ENCODE measurements at places on chromosomes 7 and 10.

DNA sequence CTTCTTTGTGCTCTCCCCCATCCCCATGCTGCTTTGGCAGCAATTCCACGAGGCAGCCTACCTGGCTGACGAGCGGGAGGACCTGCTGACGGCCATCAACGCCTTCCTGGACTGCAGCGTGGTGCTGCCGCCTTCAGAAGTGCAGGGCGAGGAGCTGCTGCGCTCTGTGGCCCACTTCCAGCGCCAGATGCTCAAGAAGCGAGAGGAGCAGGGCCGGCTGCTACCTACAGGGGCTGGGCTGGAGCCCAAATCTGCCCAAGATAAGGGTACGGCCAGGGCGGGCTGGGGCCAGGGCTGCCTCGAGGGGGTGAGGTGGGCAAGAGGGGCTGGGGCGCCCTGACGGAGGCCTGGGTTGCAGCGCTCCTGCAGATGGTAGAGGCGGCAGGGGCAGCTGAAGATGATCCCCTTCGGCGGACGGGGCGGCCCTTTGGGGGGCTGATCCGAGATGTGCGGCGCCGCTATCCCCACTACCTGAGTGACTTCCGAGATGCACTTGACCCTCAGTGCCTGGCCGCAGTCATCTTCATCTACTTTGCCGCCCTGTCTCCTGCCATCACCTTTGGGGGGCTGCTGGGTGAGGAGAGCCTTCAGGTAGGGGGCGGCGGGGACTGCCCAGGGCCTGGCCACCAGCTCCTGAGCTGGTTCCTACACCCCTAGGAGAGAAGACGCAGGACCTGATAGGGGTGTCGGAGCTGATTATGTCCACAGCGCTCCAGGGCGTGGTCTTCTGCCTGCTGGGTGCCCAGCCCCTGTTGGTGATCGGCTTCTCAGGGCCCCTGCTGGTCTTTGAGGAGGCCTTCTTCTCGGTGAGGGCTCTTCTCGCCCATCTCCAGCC is 9.4 kb downstream of the FASTK start:
- no peak for DNase-seq

GRCh38 chr7:29207162-29207801 is 12.7 kb downstream of the CHN2 start:
- DNase-seq = no peak

GRCh38 chr10:17038627-17039026 is 91.0 kb downstream of the CUBN start:
- DNase-seq = peak; percentile 50

DNA sequence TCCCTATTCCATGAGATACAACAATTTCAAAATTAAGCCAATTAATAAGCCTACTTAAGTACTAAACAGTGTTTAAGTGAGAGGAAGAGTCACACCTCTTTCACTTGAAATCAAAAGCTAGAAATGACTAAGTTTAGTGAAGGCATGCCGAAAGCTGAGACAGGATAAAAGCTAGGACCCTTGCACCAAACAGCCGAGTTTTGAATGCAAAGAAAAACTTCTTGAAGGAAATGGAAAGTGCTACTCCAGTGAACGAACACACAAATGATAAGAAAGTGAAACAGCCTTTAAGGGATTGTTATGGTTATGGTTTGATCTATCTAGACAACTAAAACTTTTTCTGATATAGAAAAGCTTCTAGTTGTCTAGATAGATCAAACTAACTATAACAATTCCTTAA is 135.4 kb upstream of the KMT2E start:
- no peak for DNase-seq

DNA sequence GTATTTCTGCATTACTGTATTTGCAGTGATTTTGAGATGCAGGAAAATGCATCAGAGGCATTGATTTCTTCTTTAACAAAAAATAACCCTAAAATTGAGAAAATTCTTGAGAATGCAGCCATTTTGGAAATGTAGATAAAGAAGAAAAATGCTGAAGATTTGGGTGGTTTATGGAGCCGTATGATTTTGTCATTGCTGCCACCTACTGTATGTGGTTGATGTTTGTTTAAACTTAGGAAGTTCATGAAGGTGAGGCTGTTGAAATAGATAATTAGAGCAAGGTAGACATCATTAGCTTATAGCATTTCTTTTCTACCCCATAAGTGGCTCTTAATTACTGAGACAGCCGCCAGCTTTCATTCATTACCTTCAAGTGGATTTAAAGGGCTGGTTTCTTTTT is 92.1 kb upstream of the SAMD8 start:
- peak; percentile 33 for DNase-seq

- DNase-seq = no peak
These were observed 309.0 kb upstream of the HGF start for GRCh38 chr7:82078807-82079206.

DNA sequence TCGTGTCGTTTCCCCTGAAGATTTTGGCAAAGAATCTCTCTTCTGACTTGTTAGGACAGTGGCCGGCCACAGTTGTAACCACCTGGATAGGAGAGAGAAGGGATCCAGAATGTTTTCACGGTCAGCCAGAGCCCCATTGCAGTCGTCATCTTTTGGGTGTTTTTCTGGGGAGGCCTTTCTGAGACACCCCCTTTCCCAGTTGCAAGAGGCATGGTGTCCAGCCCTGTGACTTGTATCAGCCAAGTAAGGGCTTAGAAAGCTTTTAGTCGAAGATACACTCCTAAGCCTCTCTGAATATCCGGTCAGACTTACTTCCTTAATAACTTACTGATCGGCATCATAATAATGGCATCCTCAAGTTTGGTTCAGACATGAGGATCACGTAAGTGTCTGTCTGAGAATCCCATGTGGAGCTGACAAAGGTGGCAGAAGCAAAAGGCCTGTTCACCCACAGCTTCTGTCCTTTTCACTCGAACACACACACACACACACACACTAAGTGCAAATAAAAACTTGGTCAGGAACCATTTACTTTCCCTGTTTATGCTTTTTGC is 435.7 kb upstream of the GALNT17 start:
- DNase-seq = no peak

GRCh38 chr10:101130984-101131961 is at the start of gene TLX1:
TSS of gene TLX1 (plus strand) at chr10:101131300. CDS start at chr10:101131542, 242 bp downstream.
- DNase-seq = no peak

- DNase-seq = no peak
These were observed 142.9 kb upstream of the PODXL start for GRCh38 chr7:131699323-131699722.

DNA sequence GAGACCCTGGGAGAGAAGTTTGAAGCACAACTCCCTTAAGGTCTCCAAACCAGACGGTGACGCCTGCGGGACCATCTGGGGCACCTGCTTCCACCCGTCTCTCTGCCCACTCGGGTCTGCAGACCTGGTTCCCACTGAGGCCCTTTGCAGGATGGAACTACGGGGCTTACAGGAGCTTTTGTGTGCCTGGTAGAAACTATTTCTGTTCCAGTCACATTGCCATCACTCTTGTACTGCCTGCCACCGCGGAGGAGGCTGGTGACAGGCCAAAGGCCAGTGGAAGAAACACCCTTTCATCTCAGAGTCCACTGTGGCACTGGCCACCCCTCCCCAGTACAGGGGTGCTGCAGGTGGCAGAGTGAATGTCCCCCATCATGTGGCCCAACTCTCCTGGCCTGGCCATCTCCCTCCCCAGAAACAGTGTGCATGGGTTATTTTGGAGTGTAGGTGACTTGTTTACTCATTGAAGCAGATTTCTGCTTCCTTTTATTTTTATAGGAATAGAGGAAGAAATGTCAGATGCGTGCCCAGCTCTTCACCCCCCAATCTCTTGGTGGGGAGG is 10.8 kb downstream of the SERPINE1 start:
- DNase-seq = no peak
